Activated naive CD8-positive, alpha-beta T cell treated with anti-CD3 and anti-CD28 coated beads, Interleukin-2, amount 10 ng/mL, durations not matched to agents 7 days and 5 days (primary cell): ENCODE measurements at places on chromosomes 1 and 21.

- peak overlapping the region; percentile 93 for H3K4me3 ChIP-seq
- peak overlapping the region; percentile 91 for H3K27ac ChIP-seq
Measured at GRCh38 chr1:107964336-107965109, 457 bp downstream of the VAV3 start.

- peak within 1 kb of the TSS; percentile 89 for H3K27ac ChIP-seq
- peak; percentile 72 for DNase-seq
- H3K27me3 ChIP-seq: no peaks in the 10 kb centered on the region
- H3K4me3 ChIP-seq: peak within 1 kb of the TSS; percentile 91
Measured at GRCh38 chr21:42218836-42219605, at the start of gene ABCG1. TSS of gene ABCG1 (plus strand) at chr21:42219140. CDS start at chr21:42219263, 123 bp downstream.

DNA sequence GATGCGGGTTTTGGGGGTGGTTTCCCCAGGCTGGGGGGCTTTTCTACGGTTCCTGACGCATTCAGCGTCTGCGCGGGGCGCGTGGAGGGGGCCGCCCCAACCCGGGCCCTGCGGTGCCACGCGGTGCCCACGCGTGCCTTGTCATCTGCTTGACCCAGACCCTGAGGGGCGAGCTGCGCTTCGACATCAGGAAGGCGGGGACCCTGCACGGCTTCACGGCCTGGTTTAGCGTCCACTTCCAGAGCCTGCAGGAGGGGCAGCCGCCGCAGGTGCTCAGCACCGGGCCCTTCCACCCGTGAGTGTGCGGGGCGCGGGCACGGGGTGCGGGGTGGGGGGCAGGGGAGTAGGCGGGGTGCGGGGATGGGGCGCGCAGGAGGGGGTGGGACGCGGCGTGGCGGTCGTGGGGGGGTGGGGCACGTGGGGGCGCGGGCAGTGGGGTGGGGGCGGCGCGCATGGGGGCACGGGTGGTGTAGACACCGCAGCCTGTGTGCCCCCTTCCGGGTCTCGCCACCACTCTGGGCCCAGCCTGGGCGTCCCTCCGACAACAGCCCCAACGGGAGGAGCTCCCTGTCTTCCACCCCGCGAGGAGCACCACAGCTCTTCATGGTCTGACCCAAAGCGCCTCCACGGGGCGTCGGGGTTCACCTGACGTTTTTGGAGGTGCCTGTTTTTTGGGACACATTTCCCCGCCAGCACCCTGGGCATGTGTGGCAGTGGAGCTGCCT, 26.3 kb downstream of the PRMT2 start:
- peaks cover 26% of the 10 kb centered on the region for H3K36me3 ChIP-seq
- no peak overlapping the region for H3K27ac ChIP-seq
- peaks cover 15% of the 10 kb centered on the region for H3K4me1 ChIP-seq
- peak overlapping the region; percentile 47 for H3K4me3 ChIP-seq

DNA sequence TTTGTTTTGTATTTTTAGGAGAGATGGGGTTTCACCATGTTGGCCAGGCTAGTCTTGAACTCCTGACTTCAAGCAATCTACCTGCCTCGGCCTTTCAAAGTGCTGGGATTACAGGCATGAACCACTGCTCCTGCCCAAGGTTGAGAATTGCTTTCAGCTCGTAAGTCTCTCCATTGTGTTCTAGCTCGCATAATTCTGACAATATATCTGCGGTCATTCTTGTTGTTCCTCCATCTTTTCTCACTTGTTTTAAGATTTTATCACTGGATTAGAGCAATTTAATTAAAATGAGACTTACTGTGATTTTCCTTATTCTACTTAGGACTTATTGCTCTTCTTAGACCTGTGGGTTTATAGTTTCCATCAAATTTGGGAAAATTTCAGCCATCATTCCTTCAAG, 102.9 kb downstream of the AHCTF1 start:
- no peaks in the 10 kb centered on the region for H3K4me1 ChIP-seq
- H3K27me3 ChIP-seq: peaks cover 18% of the 10 kb centered on the region
- H3K27ac ChIP-seq: no peak overlapping the region
- no peak overlapping the region for H3K4me3 ChIP-seq
- no peak for DNase-seq

DNA sequence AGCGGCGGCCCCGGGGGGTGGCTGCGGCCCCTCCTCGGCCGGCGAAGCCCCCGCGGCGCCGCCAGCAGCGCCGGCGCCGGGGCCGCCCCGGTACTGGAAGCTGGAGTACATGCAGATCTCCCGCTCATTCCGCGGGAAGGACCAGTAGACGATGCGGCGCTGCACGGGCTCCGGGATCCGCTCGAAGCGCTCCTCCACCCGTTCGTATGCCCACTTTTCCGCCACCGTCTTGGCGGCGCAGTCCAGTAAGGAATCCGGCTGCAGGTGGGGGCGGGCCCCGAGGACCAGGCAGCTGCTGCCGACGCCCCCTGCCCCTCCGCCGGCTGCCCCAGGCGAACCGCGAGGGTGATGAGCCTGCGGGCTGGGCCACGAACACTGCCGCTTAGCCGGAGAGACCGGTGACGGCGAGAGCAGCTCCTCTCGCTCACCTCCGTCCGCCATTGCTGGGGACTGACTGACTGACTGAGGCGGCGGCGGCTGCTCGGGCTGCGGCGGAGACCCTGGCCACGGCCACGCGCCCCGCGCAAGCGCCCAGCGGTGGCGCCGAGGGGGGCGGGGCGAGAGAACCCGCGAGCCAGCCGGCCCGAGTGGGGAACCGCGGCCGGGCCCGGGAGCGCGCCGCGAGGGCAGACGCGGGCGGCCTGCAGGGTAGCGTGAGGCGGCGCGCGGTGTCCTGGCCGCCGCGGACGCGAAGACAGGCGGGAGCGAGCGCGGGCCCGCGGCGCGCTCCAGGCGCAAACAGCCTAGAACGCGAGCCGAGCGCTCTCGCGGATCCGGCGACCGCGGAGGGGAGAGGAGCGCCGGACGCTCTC, at the start of gene ZSWIM5:
Gene ZSWIM5, minus strand, starts transcription at position 696 of the 812 bp plus-strand sequence. Its CDS starts 255 bp downstream, at position 441.
- DNase-seq: peak; percentile 73
- H3K27me3 ChIP-seq: peaks cover 69% of the 10 kb centered on the region
- H3K4me1 ChIP-seq: peaks cover 14% of the 10 kb centered on the region
- peak within 1 kb of the TSS; percentile 70 for H3K27ac ChIP-seq
- H3K36me3 ChIP-seq: no peaks in the 10 kb centered on the region

DNA sequence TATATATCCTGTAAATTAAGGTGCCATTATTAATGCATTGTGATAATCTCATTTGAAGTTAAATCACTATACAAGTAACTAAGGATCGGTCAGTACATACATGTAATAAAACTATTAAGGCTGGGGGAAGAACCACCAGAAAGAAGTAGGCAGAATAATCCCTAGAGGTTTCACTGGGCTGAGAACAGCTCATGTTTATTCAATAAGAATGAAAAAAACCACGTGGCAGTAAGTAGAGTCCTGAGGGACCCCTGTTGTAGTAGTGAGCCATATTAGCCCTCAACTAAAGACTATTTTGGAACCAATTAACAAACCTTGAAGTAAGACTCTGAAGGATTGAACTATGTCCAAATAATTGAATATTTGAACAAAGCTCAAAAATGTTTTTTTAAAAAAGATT, 46.9 kb upstream of the ADAM30 start:
- no peak for DNase-seq
- H3K4me3 ChIP-seq: no peak overlapping the region
- peaks cover 24% of the 10 kb centered on the region for H3K36me3 ChIP-seq
- peaks cover 8% of the 10 kb centered on the region for H3K4me1 ChIP-seq
- no peaks in the 10 kb centered on the region for H3K27me3 ChIP-seq
- no peak overlapping the region for H3K27ac ChIP-seq

DNA sequence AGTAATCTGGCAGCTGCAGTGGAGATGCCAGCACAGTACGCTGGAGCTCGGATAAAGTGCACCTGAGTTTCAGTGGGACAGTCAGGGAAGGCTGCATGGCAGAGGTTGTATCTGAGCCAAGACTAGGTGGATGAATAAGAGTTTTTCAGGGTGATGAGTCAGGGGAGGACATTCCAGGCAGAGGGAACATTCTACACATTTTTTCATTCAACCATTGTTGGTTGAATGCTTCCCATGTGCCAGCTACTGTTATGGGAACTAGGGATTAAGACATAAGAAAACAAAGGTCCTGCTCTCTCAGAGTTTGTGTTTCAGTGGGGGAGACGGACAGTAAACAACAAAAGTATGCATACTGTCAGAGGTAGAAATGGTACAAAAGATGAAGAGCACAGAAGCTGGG, 5.2 kb downstream of the LEPR start:
- H3K4me3 ChIP-seq: no peak overlapping the region
- H3K4me1 ChIP-seq: peaks cover 8% of the 10 kb centered on the region
- no peak overlapping the region for H3K27ac ChIP-seq
- DNase-seq: no peak
- no peaks in the 10 kb centered on the region for H3K27me3 ChIP-seq

- H3K27ac ChIP-seq: no peak overlapping the region
- no peaks in the 10 kb centered on the region for H3K4me1 ChIP-seq
- DNase-seq: no peak
- H3K27me3 ChIP-seq: no peaks in the 10 kb centered on the region
Measured at GRCh38 chr1:81242103-81242502, 558.6 kb upstream of the ADGRL2 start.

GRCh38 chr1:109570414-109570813, 22.0 kb downstream of the GNAI3 start:
- H3K27me3 ChIP-seq: no peaks in the 10 kb centered on the region
- DNase-seq: no peak
- peaks cover 7% of the 10 kb centered on the region for H3K36me3 ChIP-seq

GRCh38 chr1:67393240-67393639, 37.0 kb downstream of the SERBP1 start:
- no peak overlapping the region for H3K27ac ChIP-seq
- H3K27me3 ChIP-seq: no peaks in the 10 kb centered on the region
- peaks cover 32% of the 10 kb centered on the region for H3K36me3 ChIP-seq

GRCh38 chr1:92755541-92756461, 29.1 kb downstream of the EVI5 start:
- H3K27me3 ChIP-seq: peaks cover 22% of the 10 kb centered on the region
- no peak for DNase-seq
- H3K4me3 ChIP-seq: no peak overlapping the region
- no peaks in the 10 kb centered on the region for H3K4me1 ChIP-seq

DNA sequence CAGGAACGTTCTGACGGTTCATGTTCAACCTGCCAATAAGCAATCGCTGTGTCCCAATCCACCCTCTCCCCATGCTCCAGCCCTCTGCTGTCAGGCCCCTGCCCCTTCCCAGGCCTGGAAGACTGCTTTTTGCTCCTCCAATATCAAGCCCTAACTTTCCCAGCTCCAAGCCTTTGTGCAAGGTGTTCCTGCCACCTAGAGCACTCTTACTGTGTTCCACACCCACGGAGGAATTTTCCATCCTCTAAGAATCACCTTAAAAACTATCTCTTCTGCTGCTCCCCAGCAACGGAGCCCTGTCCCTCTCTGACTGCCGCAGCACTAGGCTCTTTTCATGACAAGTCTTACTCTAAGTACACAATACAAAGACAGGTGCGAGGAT, 657.9 kb downstream of the AJAP1 start:
- H3K27ac ChIP-seq: no peak overlapping the region
- H3K4me1 ChIP-seq: no peaks in the 10 kb centered on the region
- H3K27me3 ChIP-seq: peaks cover 2% of the 10 kb centered on the region
- no peak overlapping the region for H3K4me3 ChIP-seq

- H3K4me3 ChIP-seq: no peak overlapping the region
- H3K27me3 ChIP-seq: no peaks in the 10 kb centered on the region
- no peak for DNase-seq
- no peak overlapping the region for H3K27ac ChIP-seq
Measured at GRCh38 chr21:42400525-42400924, 3.2 kb upstream of the UBASH3A start.

- no peaks in the 10 kb centered on the region for H3K36me3 ChIP-seq
- peaks cover 5% of the 10 kb centered on the region for H3K27me3 ChIP-seq
- no peak overlapping the region for H3K27ac ChIP-seq
- H3K4me1 ChIP-seq: no peaks in the 10 kb centered on the region
Measured at GRCh38 chr1:240100371-240100934, 8.8 kb downstream of the FMN2 start.

DNA sequence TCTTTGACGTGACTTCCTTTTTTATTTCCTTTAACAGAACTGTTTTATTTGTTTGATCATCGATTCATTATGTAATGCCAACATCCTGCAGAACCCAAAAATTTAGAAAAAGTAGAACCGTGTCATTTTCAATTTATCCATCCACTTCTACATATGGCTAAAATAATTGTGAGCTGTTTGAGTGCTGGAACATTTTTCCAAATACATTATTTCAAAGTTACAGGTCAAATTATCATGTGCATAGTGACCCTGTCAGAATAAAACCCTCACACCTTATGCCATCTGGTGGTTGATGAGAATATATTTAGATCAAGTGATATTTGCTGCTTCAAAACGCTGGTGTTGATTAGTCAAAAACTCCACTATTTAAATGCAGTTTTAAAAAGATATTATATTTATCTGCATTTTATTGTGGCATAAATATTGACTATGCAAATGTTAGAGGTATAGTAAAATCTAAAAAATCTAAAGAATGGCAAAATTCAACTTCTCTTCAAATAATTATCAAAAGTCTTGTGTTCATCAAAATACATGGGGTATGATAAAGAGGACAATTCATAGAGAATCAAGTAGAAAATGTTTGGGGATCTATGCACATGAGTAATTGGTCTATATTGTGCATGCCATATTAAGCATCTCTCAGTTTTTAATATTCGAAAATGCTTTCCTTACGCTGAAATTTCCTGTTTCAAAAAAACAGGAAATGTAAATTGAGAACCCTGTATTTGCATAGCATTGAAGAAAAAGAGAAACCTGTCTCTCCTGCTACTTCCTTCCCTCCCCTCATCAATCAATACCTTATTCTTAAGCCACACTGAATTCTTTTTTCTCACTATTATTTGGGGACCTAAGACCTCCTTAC, 39.7 kb downstream of the UBE2U start:
- peaks cover 10% of the 10 kb centered on the region for H3K27me3 ChIP-seq
- H3K27ac ChIP-seq: no peak overlapping the region
- DNase-seq: no peak
- H3K4me3 ChIP-seq: peak overlapping the region; percentile 66

- no peaks in the 10 kb centered on the region for H3K4me1 ChIP-seq
- peaks cover 14% of the 10 kb centered on the region for H3K27me3 ChIP-seq
- H3K4me3 ChIP-seq: no peak overlapping the region
- H3K36me3 ChIP-seq: peaks cover 9% of the 10 kb centered on the region
- H3K27ac ChIP-seq: no peak overlapping the region
Measured at GRCh38 chr1:100606438-100606837, 68.5 kb downstream of the GPR88 start.
